ENCODE measurements at places on chromosomes 5 and 9. TPM values are rescaled to one million over a fixed set of nuclear protein-coding genes. Genes with fewer than 3 reads are reported as not detected.
A peak's percentile ranks its signal among the peaks of the same experiment; 100 is the strongest.

ANKRD18B gene
- total RNA-seq: 10.9 TPM

GARIN3 gene
- total RNA-seq: not detected

URM1 gene
- total RNA-seq: 35.9 TPM

GPR151 gene
- not detected for total RNA-seq

MED27 gene
- total RNA-seq: 35.9 TPM

EEIG1 gene
- total RNA-seq: 4.1 TPM

TRIM36 gene
- total RNA-seq: 1.8 TPM

HTR1A gene
- total RNA-seq: not detected

LECT2 gene
- not detected for total RNA-seq

DMXL1 gene
- total RNA-seq: 9.2 TPM

FGF18 gene
- total RNA-seq: not detected

SMIM32 gene
- not detected for total RNA-seq

MORN5 gene
- not detected for total RNA-seq

DNA sequence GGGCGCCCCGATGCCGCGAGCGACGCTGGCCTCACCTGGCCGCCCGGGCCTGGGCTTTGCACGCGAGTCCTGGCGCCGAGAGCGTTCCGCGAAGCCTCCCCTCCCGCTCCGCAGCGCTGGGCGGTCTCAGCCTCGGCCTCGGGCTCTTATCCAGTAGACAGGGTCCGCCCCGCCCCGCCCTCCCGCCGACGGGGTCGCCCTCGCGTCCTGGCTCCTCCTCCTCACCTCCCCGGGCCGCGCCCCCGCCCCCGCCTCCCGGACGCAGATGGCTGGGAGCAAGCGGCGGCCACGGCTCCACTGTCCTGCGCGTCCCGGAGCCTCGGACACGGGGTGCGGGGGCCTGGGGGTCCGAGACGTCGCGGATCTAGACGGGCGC lies at the start of gene SLC6A3:
Gene SLC6A3, minus strand, starts transcription at position 128 of the 376 bp plus-strand sequence. CDS start 2,243 bp downstream, outside the sequence.
- DNase-seq: no peak

GRCh38 chr5:125278711-125279110 lies 532.3 kb upstream of the ZNF608 start:
- DNase-seq: no peak

- no peak for DNase-seq
These were observed 9.5 kb upstream of the TXNDC15 start for GRCh38 chr5:134864707-134865106.

GRCh38 chr5:40547994-40548575 lies 131.6 kb upstream of the PTGER4 start:
- DNase-seq: no peak

DNA sequence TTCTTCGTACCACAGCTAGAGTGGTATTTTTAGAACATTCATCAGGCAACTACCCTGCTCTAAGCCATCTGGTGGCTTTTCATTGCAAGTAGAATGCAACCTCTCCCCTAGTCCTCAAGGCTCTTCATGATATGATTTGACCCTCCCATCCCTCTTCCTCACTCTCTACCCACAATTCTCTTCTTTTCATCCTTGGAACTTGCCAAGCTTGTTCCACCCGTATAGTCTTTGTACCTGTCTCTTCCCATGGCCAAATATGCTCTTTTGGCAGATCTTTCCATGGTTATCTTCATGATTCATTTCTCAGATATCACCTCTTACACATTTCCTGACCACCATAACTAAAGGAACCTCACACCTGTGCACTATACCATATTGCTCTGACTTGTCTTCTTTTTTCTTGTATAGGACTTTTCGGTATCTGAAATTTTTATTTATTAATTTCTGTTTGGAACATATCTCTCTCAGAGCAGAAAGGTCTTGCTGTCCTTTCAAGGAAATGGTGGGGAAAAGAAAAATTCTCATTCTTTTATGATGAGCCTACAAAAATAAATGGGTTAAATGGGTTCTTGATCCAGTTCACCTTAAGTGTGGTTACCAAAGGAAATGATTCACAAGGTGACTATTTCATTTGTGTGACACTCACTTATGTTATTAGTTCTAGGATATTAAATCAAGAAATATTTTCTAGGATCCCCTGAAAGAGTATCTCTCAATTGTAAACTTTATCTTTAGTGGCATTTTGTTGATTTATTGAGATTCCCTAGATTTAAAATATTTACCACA lies 3.7 kb upstream of the CD274 start:
- peak; percentile 88 for DNase-seq

DNA sequence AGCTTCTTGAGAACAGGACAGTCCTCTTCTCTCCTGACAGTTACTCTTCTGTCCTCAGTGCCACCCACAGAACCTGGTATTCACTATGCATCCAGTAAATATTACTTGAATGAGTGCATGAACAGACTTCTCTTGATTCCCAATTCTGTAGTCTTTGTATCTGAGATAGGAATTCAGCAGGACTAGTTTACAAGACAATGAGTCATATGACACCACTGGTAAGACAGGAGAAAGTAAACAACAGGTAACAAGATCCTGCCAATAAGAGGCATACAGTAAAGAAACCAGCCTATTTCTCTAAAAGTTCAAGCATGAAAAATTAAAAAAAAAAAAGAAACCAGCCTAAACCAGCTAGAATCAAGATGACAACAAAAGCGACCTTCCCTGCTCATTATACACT lies 6.2 kb downstream of the ZNF883 start:
- no peak for DNase-seq

- DNase-seq: no peak
These were observed 122.4 kb downstream of the BASP1 start for GRCh38 chr5:17339841-17340240.

DNA sequence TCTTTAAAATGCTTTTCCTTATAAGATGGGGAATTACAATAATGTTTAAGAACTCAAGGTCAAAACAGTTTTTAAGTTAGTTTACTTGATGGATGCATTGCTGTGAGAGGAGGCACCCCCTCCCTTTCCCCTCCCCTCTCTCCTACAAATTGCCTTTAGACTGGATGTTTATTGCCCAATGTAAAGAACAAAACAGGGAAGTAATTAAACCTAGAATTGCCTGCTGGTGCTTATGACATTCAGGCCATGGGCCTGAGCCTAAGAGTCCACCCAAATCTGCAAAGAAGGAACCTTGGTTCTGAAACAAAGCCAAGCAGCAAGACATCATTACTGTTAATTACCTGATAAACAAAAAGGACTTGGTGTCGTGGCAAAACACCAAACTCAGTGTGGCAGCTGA lies 630.3 kb downstream of the ISL1 start:
- no peak for DNase-seq

- peak; percentile 48 for DNase-seq
These were observed 3.1 kb downstream of the IER5L start for GRCh38 chr9:129174724-129175514.

GRCh38 chr9:105401651-105402050 lies 46.2 kb upstream of the FSD1L start:
- DNase-seq: no peak

DNA sequence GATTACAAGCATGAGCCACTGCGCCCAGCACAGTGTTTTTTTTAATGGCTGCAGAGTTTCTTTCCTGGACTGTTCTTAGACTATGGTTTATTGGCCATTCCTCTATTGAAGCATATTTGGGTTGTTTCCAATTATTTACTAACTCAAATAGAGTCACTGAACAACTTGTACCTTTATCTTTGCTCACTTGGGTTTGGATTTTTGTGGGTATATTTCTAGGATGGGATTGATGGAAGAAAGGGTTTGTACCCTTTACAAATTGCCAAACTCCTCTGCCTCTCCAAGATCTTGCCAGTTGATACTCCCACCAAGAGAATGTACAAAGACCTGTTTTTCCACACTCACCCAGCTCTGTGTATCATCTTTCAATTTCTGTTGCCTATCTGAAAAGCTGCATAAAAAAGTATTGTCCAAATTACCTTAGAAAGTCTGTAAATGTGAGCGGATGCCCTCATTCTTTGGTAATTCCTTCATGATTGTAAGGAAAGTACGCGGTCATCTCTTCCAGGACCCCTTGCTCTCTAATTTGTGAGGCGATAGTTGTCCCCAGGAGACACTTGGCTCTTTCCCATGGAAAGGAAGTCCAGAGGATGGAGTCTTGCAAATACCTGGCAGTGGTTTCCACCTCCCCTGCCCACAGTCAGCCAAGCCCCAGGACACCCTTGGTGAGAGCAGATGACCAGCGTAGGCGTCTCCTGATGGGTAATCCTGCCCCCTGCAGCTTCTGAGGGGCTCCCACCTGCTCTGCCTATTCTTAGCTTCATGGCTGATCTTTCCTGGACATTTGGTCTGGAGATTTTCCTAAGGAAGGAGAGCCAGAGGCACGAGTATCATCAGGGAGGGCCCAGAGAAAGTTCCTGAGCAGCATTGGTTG lies 33.0 kb downstream of the ARHGEF37 start:
- DNase-seq: no peak

GRCh38 chr9:107786561-107786960 lies 297.0 kb upstream of the KLF4 start:
- DNase-seq: no peak

- DNase-seq: no peak
These were observed 10.6 kb upstream of the SLC44A1 start for GRCh38 chr9:105233873-105234272.

DNA sequence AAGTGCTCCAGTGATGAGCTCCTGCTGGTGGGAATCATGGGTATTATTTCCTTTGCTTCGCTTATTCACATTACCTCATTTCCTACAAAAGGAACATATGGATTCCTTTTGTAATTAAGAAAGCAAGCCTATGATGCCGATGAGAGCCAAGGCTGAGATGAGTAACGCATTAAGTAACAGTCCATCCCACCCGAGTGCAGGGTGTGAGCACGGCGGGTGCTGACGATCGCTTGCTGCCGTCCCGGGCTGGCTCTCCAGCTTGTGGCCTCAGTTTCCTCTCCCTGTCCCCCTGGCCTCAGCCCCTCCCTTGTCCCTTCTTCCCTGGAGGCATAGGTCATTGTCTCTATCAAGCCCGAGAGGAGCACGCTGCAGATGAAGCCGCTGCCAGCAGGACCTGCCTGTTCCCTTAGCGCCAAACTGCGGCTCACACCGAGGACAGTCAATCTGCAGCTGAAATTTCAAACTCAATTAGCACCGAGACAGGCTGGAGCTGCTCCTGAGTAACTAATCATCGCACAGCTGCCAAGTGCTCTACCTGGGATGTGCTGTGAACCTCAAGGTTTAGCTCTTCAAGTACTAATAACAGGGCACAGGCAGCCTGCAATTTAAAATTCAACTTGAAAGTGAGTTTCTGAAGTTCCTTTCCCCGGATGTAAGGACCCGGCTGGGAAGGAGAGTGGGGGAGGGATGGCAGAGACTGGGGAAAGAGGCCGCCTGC lies 115.2 kb upstream of the RAPGEF1 start:
- no peak for DNase-seq

- no peak for DNase-seq
These were observed 66.6 kb upstream of the GDNF start for GRCh38 chr5:37906416-37906815.

- DNase-seq: no peak
These were observed 2.2 kb downstream of the PLCXD3 start for GRCh38 chr5:41508186-41508585.

DNA sequence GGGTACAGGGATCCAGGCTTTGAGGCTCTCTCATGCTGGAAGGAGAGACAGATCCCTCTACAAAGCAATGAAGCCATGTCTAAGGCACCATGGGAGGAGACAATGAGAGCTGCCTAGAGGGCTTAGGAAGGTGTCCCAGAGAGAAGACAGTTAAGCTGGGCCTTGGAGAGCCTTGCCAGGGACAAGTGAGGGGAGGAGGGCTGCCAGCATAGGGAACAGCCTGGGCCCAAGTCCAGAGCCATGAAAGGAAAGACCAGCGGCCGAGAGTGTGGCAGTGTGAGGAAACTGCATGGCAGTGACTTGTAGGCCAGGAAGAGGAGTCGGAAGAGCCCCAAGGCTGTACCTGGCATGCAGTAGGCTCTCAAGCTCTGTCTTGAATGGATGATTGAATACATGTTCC lies 88.5 kb downstream of the PSD2 start:
- DNase-seq: no peak

DNA sequence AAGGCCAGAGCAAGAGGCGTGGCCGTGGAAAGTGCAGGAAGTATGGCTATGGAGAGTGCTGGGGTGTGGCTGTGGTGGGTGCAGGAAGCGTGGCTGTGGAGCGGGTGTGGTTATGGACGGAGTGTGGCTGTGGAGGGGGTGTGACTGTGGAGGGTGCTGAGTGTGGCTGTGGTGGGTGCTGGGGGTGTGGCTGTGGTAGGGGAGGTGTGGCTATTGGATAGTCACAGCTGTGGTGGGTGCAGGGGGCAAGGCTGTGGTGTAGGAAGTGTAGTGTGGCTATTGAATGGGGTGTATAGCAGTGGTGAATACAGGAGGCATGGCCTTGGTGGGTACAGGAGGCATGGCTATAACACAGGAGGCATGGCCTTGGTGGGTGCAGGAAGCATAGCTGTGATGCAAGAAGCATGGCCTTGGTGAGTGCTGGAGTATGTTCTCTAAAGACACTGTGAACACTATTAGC lies 40.8 kb upstream of the SPATA31C2 start:
- no peak for DNase-seq
